ENCODE measurements at places on chromosomes 2 and 18.
A peak's percentile ranks its signal among the peaks of the same experiment; 100 is the strongest.

DNA sequence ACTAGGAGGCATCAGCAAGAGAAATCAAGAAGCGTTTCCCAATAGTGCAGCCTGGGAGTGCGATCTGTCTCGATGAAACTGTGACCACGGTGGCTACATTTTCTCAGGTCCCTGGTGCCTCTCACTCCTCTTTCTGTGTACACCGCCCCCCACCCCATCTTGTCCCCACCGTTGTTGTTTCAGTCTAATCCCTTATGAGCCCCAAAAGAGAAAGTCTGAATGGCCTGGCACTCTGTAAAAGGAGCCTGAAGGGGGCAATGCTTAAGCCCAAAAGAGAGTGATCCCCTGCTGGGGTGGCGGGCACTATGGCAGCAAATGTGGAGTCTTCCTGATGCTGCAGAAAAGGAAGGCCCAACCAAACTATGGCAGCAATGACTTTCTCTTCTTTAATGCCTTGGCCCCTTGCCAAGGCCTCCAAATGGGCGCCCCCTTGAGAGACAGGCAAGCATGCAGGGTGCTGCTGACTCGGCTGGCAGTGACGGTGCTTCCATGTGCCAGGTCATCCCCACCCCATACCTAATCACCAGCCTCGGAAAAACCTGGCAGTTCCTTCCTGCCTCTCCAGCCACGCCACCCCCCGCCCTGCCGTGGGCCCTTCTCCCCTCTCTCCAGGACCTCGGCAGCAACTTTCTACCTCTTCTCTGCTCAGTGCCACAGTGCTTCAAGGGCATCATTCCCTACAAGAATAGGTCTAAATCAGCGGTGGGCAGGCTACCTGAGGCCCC is 123.0 kb downstream of the CYP26B1 start:
- DNase-seq: no peak

GRCh38 chr2:105802587-105802986 is 57.9 kb downstream of the NCK2 start:
- DNase-seq: peak; percentile 51

GRCh38 chr2:165294912-165295311 is 55.7 kb downstream of the SCN2A start:
- no peak for DNase-seq

DNA sequence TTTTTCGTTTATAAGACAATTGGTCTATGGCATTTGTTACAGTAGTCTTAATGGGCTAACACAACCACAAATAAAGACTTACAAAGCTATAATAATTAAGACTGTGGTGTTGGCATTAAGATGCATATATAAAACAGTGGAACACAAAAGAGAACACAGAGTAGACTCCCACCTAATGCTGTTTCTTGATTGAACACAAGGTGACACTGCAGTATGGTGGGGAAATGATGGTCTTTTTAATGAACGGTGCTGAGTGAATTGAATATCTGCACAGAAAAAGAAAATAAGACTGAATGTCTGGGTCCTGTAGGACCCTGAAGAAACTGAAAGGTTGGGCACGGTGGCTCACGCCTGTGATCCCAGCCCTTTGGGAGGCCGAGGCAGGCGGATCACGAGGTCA is 1136.6 kb upstream of the NXPH2 start:
- DNase-seq: no peak

GRCh38 chr2:130183512-130184373 is 1.7 kb downstream of the MZT2B start:
- no peak for DNase-seq

GRCh38 chr2:99101697-99102096 is 39.8 kb upstream of the C2orf15 start:
- no peak for DNase-seq

DNA sequence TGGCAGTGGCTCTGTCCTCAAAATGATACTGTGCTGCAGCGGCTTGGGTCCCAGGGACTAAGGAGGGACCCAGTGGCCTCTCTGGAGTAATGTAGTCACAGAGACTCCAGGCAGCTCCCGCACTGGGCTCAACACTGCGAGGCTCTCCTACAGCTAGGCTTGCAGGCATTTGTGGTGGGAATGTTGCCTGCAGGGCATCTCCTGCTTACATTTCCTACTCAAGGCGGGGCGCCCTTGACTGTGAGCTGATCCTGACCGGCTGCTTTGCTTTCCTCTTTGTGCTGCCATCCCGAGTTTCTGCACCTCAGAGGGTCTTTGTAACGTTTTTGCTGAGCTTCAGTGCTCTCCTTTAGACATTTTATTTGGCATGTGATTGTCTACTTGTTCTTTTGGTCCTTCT is 177.4 kb upstream of the FN1 start:
- no peak for DNase-seq

- no peak for DNase-seq
Observed at GRCh38 chr2:111015283-111015995, 105.3 kb upstream of the BCL2L11 start.

DNA sequence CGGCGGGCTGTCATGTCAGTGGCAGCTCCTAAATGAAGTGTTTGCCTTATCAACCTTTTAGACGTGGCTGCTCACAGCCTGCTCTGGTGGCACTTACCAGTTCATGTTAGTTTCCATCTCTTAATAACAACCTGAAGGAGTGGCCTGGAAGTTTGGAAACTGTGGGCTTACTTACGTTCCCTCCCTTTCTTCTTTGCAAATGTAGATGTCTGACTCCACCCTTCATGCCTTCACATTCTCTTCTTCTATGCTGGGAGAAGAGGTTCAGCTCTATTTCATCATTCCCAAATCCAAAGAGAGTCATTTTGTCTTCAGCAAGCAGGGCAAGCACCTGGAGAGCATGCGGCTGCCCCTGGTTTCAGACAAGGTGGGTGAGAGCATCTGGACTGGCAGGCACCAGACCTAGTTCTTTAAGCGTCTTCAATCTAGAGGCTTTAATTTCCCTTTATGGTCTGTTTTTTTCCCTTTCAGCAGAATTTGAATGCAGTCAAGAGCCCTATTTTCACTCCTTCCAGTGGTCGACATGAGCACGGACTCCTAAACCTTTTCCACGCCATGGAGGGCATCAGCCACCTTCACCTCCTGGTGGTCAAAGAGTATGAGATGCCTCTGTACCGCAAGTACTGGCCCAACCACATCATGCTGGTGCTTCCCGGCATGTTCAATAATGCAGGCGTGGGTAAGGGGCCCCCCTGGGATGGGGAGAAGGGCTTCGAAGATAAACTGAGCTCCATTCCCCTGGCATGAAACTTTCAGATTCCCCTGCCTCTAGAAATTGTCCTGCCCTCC is 92.4 kb downstream of the ESCO1 start:
- DNase-seq: no peak

DNA sequence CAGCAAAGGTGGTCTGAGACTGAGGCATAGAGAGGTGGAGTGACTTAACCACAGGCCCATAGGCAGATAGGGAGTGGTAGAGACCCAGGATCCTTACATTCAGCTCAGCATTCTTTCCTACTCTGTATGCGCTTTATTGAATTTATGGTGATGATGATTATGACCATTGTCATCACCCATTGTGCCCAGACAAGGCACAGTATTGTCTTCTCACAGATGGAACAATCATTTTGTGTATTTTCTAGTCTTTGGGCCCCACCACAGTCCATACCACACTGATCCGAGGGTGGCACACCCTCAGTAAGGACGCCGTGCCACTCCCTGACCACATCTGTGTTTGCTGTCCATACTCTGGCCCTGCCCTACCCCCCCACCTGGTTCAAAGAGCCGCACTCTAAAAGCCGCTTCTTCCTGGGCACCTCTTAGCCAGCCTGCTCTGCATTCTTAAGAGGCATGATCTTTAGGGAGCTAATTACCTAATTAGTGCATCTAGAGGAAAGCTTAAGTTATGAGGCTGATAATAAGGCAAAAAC is 179.6 kb upstream of the SMAD2 start:
- DNase-seq: no peak

GRCh38 chr2:223890721-223891120 is 53.3 kb upstream of the AP1S3 start:
- no peak for DNase-seq

DNA sequence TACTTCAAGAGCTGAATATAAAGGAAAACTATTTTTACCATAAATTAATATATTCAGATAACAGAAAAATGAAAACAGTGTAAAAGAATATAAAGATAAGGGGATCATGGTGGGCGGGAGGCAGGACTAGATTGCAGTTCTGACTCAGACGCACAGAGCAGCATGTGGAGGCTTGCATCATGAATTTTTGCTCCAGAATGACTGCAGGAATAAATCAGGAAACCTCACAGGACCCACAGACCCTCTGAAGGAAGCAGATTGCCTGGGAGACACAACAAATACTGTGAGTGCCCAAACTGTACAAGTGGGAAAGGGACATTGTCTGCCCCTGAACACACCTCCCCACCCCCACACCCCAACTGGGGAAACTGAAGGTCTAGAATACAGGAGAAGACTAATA is 19.2 kb upstream of the SIGLEC15 start:
- no peak for DNase-seq

GRCh38 chr18:9364242-9364641 is 29.7 kb downstream of the TWSG1 start:
- no peak for DNase-seq

- DNase-seq: no peak
Observed at GRCh38 chr18:80129672-80130367, 20.8 kb downstream of the ADNP2 start.

- DNase-seq: no peak
Observed at GRCh38 chr2:1350111-1350510, 63.2 kb upstream of the TPO start.

DNA sequence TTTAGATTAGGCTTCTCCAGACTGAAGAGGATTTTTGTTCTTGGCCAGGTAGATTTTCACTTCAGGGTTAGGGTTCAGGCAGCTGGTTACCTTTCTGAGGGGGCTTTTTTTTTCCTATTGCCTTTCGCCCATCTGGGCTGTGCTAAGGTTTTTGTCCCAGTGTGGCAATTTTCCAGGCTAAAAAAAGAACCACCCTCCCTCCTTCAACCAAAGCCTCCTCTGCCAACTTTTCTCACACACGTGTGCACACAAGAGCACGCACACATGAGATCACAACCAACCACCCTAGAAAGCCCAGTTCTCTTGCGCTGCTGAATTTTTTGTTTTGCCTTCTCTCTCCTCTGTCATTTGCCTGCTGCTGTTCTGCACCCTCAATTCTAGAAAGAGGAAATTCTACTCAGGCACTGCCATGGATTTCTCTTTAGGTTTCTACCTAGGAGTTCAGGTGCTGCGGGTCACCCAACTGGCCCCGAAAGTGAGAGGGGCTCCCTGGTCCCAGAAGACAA is 8.5 kb upstream of the CXCR4 start:
- no peak for DNase-seq

DNA sequence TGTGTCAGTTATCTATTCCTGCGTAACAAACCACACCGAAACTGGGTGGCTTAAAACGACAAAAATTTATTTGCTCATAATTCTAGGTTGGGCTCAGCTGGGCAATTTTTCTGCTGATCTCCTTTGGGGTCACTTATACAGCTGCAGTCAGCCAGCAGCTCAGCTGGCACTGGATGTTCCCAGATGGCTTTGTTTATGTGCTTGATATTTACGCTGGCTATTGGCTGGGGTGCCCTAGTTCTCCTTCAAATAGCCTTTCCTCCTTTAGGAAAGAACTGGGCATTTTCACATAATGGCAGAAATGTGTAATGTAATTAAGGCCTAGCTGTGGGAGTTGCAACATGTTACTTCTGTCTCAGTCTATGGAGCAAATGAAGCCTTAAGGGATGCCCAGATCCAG is 142.2 kb downstream of the B3GNT2 start:
- no peak for DNase-seq

Measured in activated CD8-positive, alpha-beta memory T cell treated with anti-CD3 and anti-CD28 coated beads for 4 hours (primary cell).